ENCODE measurements at places on chromosomes 7 and 10. TPM values are rescaled to one million over a fixed set of nuclear protein-coding genes. Genes with fewer than 3 reads are reported as not detected.

The TAC1 gene
- total RNA-seq = not detected

DNA sequence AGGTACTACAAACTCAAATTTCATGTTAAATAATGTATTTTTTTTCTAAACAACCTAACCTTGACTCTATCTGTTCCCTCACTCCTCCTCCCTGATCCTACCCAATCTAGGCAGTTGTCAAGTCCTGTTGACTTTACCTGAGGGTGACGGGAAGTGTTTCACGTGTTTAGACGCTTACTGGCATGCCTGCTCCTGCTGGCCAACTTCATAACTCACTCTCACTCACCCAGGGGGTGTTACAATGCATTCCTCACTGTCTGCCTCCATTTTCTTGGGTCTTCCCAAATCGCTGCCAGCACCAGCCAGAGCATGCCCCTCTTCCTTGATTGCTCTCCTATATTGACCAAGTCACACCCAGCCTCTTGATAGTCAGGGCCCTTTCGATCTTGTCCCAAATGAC, 28.3 kb downstream of the CRCP start:
- no peak overlapping the region for H3K4me3 ChIP-seq
- peaks cover 8% of the 10 kb centered on the region for H3K4me1 ChIP-seq
- peaks cover 22% of the 10 kb centered on the region for H3K36me3 ChIP-seq
- no peaks in the 10 kb centered on the region for H3K27me3 ChIP-seq
- no peak overlapping the region for H3K27ac ChIP-seq
- DNase-seq = no peak

- H3K27ac ChIP-seq = no peak within 1 kb of the TSS
- peaks cover 39% of the 10 kb centered on the region for H3K4me1 ChIP-seq
- peaks cover 86% of the 10 kb centered on the region for H3K27me3 ChIP-seq
- DNase-seq = peak; percentile 42
These were observed at the start of gene EBF3 for GRCh38 chr10:129963641-129964501. TSS of gene EBF3 (minus strand) at chr10:129964274. CDS start at chr10:129963768, 506 bp downstream.

- H3K4me3 ChIP-seq = no peak overlapping the region
- H3K4me1 ChIP-seq = no peaks in the 10 kb centered on the region
- no peak overlapping the region for H3K27ac ChIP-seq
- H3K27me3 ChIP-seq = no peaks in the 10 kb centered on the region
- DNase-seq = no peak
These were observed 124.4 kb downstream of the COL26A1 start for GRCh38 chr7:101487105-101487458.

DNA sequence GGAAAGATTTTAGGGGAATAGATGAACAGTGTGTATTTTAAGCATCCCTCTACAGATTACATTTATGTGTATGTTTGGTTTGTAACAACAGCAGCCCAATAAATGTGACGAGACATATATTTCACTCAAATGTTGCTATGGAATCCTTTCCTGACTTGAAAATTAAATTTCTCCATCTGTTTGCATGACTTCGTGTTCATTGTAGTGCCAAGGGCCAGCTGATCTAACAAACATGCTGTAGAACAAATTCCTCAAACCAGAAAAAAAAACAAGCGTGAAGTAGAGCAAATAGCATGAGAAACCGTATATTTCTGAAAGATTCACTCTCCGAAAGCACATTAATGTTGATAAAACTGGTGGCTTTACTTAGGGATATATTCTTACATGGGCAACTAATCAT, 87.8 kb downstream of the NRCAM start:
- no peaks in the 10 kb centered on the region for H3K27me3 ChIP-seq
- no peak overlapping the region for H3K4me3 ChIP-seq
- no peak overlapping the region for H3K27ac ChIP-seq
- DNase-seq = no peak

DNA sequence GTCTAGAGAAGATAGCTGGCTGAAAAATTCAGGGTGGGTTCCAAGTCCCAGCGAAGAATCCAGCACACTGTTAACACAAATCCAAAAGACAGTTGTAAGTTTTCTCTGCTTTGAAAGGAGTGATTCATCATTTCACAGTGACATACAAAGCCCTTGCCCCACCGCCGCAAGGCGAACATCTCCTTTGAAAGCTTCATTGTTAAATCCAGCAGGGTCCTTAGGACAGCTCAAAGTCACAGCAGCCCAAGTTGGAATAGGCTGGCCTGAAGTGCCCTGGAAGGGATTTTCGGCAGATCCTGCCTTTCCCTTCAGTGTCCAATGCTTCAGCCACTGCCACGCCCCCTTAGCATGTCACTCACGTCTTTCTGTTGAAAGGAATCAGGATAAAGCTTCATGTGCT, 526.1 kb downstream of the CALN1 start:
- no peak for DNase-seq
- no peak overlapping the region for H3K4me3 ChIP-seq
- no peaks in the 10 kb centered on the region for H3K27me3 ChIP-seq
- H3K36me3 ChIP-seq = no peaks in the 10 kb centered on the region

The SFRP5 gene
- total RNA-seq = 2.4 TPM

GRCh38 chr7:120941064-120941463, 9.5 kb upstream of the ING3 start:
- H3K36me3 ChIP-seq = no peaks in the 10 kb centered on the region
- no peak overlapping the region for H3K27ac ChIP-seq
- no peak overlapping the region for H3K4me3 ChIP-seq
- DNase-seq = no peak

The AOC1 gene
- total RNA-seq = 0.15 TPM

GRCh38 chr10:18545621-18546305, 105.6 kb downstream of the NSUN6 start:
- H3K36me3 ChIP-seq = peaks cover 7% of the 10 kb centered on the region
- no peak overlapping the region for H3K4me3 ChIP-seq
- no peak overlapping the region for H3K27ac ChIP-seq
- no peaks in the 10 kb centered on the region for H3K27me3 ChIP-seq

The SORBS1 gene
- 2.4 TPM for total RNA-seq

The GPR85 gene
- not detected for total RNA-seq

DNA sequence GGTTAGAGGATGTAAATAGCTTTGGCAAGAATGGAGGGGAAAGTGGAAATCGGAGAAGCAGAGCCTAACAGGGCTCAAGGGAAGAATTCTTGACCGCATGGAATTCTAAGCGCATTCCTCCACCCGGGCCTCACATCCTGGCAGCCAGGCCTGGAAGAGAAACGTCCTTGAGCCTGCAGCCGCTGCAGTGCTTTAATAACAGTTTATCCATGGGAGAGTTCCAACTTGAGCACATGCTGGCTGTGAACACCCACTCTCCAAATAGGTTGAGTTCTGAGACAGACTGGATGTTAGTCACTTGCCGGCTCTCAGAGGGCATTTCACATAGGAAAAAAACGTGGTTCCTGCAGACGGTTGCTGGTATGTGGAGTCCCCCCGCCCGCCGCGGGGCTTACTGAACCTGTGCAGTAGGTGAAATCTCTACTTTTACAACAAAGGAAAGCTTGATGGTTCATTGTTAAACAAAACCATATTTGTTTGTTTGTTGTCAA, 61.4 kb upstream of the STEAP1B start:
- peaks cover 27% of the 10 kb centered on the region for H3K27me3 ChIP-seq
- H3K36me3 ChIP-seq = no peaks in the 10 kb centered on the region
- H3K27ac ChIP-seq = no peak overlapping the region
- peaks cover 3% of the 10 kb centered on the region for H3K4me1 ChIP-seq
- H3K4me3 ChIP-seq = no peak overlapping the region
- DNase-seq = no peak

GRCh38 chr7:158166386-158167340, 421.0 kb downstream of the PTPRN2 start:
- no peaks in the 10 kb centered on the region for H3K4me1 ChIP-seq
- DNase-seq = no peak

The SUN3 gene
- total RNA-seq = 0.90 TPM

DNA sequence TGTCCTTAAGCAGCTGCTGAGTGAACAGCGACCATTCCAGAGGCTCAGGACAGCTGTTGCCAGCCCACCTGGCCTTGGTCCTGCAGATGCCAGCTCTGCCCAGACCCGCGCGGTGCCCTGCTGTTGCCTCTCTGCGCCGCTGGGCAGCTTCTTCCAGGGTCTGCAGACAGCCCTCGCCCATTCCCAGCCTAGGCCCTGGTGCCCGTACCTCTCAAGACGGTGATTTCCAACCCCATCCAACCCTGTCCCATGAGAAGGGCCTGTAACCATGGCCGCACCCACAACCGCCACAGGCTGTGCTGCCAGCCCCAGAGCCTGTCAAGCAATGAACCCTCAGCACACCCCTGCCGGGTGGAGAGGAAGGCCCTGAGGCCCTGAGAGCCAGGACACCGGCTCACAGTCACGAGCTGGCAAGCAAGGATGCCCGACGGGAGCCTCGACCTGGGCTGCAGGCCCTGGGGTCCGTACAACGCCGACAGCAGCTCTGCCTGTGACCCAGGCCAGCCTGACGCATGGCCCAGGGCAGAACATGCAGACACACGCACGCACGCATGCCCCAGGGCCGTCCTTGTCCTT, 231.9 kb downstream of the MAD1L1 start:
- no peak overlapping the region for H3K27ac ChIP-seq
- H3K27me3 ChIP-seq = no peaks in the 10 kb centered on the region
- no peak overlapping the region for H3K4me3 ChIP-seq
- no peaks in the 10 kb centered on the region for H3K36me3 ChIP-seq
- DNase-seq = no peak

DNA sequence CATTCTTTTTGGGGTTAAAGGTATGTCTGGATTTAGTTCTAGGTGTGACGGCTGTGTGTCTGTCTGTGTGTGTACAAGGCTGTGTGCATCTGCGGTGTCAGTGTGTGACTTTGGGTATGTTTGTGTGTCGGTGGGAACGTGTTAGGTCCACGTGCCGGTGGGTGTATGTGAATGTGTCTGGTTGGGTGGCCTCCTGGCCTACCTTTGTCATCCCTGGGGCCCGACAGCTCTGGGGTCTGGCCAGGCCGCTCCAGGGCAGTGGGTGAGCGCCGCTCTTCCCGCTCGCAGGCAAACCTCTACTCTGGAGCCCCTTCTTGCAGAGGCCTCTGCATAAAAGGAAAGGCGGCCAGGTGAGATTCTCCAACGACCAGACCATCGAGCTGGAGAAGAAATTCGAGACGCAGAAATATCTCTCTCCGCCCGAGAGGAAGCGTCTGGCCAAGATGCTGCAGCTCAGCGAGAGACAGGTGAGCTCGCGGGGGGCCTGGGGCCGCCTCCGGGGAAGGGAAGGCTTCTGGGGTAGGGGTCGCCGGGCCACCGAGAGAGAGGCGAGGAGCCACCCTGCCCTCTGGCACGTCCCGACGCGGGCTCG, 2.4 kb downstream of the HHEX start:
- peak overlapping the region; percentile 5 for H3K4me3 ChIP-seq
- H3K27me3 ChIP-seq = peaks cover 52% of the 10 kb centered on the region
- DNase-seq = no peak
- H3K4me1 ChIP-seq = peaks cover 14% of the 10 kb centered on the region
- H3K27ac ChIP-seq = no peak overlapping the region

DNA sequence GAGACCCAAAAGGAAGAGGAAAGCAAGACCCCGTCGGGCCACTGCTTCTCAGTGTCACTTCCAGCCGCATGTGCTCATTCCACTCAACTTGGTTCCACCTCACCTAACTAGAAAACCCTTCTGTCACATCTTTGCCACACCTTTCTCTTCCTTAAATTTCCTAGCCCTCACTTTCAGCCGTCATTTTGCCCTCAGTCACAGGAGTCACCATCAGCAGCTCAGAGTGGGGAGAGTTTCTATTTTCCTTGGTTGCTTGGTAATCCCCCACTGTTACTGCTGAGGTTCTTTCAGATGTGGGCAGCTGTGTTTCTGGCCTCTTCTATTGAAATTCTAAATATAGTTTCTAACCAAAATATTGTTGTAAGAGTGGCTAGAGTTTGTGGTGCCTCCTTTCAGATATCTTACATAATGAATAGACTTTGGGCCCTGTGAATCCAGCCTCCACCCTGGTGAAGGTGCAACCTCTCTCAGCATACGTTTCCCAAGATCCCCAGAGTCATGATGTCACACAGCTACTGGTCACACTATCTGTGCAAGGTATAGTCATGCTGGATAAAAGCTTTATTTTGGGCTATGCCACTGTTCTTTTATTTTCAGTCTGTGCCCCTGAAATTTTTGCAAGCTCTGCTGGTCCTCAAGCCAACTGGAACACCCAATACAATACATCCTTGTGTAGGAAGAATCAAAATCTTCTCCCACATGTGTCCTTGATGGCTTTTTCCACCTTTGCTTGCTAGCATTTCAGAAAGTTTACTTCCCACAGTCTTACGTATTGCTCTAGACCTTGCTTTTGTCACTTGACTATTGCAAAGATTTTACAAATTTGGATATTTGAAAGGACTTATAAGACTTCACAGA, 9.2 kb downstream of the AGBL3 start:
- peaks cover 4% of the 10 kb centered on the region for H3K36me3 ChIP-seq
- DNase-seq = no peak
- peaks cover 43% of the 10 kb centered on the region for H3K4me1 ChIP-seq
- H3K27ac ChIP-seq = peak overlapping the region; percentile 63

DNA sequence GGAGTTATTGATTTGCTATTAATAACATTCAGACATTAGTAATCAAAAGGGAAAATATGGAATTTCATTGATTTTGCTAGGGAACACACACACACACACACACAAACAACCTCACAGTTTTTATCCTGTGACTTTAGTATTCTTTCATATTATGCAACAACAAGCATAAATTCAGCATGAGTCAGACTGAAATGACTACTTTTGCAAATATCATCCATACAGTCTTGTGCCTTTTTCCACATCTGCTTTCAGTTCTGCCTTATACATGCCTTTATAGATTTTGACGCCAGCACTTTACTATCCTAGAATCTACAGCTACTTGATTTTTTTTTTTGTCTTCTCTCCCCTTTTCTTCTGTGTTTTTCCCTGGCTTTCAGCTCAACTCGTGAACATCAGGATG, 975.8 kb upstream of the LRRTM3 start:
- DNase-seq = no peak
- H3K4me1 ChIP-seq = no peaks in the 10 kb centered on the region
- H3K4me3 ChIP-seq = no peak overlapping the region

The MRLN gene
- not detected for total RNA-seq

The SPDYE9 gene
- not detected for total RNA-seq

DNA sequence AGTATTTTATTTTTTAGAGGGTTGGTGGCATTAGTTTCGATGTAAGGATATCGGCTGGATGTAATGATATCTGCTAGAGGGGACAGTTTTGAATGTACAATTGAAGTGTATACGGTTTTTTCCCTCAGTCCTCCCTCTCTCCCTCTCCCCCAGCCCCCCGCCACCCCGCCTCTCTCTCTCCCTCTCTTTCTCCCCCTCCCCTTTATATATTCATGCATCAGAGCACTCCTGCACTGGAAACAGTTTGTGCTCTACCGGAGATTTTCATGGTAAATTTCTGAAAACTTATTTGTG, 1.6 kb downstream of the GLCCI1 start:
- H3K4me1 ChIP-seq = peaks cover 50% of the 10 kb centered on the region
- peak overlapping the region; percentile 98 for H3K4me3 ChIP-seq
- no peak for DNase-seq

GRCh38 chr10:120931423-120931822, 80.3 kb downstream of the WDR11 start:
- H3K4me1 ChIP-seq = no peaks in the 10 kb centered on the region
- H3K27ac ChIP-seq = no peak overlapping the region
- no peaks in the 10 kb centered on the region for H3K36me3 ChIP-seq

- no peak for DNase-seq
- no peaks in the 10 kb centered on the region for H3K36me3 ChIP-seq
- H3K4me1 ChIP-seq = peaks cover 6% of the 10 kb centered on the region
- no peak overlapping the region for H3K27ac ChIP-seq
- peak overlapping the region; percentile 21 for H3K4me3 ChIP-seq
These were observed 561 bp downstream of the FGFR2 start for GRCh38 chr10:121597504-121598262.

The NEUROD6 gene
- not detected for total RNA-seq

GRCh38 chr10:21524526-21525366, 736 bp downstream of the SKIDA1 start:
- peaks cover 22% of the 10 kb centered on the region for H3K4me1 ChIP-seq
- H3K27me3 ChIP-seq = peaks cover 2% of the 10 kb centered on the region
- peak overlapping the region; percentile 80 for H3K27ac ChIP-seq
- H3K36me3 ChIP-seq = no peaks in the 10 kb centered on the region

The PTPN20 gene
- 0.43 TPM for total RNA-seq
